ENCODE measurements at places on chromosomes 6 and 20.

- H3K36me3 ChIP-seq, result peaks cover 40% of the 10 kb centered on the region
- no peak overlapping the region for H3K4me3 ChIP-seq
- H3K27ac ChIP-seq, result peak overlapping the region; percentile 31
These were observed 8.8 kb upstream of the CEP85L start for GRCh38 chr6:118660218-118660569.

GRCh38 chr6:109073344-109074132 lies 21.1 kb downstream of the SESN1 start:
- no peak overlapping the region for H3K4me3 ChIP-seq
- H3K27me3 ChIP-seq, result peaks cover 5% of the 10 kb centered on the region
- peak; percentile 74 for DNase-seq
- H3K4me1 ChIP-seq, result peaks cover 21% of the 10 kb centered on the region

DNA sequence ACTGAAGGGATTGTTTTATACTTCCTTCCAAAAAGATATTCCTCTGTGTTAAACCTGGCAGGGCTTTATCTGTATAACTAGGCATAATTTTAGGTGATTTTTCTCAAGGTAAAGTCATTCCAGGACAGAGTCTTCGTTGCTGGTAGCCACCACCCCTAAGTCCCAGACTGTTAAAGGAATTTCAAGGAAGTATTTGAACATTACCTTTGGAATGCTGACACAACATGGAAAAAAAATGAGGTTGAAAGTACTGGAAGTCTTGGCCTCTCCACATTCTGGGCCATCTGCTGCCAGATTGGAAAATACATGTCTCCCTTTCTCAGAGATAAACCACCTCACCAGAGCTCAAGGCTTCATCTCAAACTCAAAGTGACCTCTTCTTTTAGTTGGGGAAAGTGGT lies 27.0 kb upstream of the ETV7 start:
- no peak overlapping the region for H3K4me3 ChIP-seq
- no peak for DNase-seq
- H3K4me1 ChIP-seq, result no peaks in the 10 kb centered on the region
- H3K27ac ChIP-seq, result no peak overlapping the region
- H3K27me3 ChIP-seq, result peaks cover 11% of the 10 kb centered on the region

DNA sequence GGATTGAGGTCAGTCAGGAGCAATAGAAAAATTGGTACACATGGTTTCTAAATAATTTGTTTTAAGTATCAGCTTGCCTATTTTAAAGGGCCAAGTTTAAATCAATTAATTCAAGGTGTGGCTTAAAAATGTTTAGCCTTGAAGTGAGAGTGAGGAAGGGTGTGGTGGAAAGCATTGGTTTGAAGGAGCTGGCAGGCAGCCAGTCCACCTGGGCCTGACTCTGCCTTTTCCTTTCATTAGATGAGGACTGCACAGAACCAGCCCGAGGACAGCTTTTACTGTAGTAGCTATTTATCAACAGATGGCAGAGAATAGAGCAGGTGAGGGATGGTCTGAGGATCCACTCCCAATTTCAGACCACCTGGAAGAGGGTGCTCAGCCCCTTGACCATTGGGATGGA lies 42.4 kb downstream of the DHX35 start:
- H3K27ac ChIP-seq, result peak overlapping the region; percentile 46
- H3K4me1 ChIP-seq, result peaks cover 28% of the 10 kb centered on the region
- DNase-seq, result peak; percentile 18
- H3K27me3 ChIP-seq, result no peaks in the 10 kb centered on the region

DNA sequence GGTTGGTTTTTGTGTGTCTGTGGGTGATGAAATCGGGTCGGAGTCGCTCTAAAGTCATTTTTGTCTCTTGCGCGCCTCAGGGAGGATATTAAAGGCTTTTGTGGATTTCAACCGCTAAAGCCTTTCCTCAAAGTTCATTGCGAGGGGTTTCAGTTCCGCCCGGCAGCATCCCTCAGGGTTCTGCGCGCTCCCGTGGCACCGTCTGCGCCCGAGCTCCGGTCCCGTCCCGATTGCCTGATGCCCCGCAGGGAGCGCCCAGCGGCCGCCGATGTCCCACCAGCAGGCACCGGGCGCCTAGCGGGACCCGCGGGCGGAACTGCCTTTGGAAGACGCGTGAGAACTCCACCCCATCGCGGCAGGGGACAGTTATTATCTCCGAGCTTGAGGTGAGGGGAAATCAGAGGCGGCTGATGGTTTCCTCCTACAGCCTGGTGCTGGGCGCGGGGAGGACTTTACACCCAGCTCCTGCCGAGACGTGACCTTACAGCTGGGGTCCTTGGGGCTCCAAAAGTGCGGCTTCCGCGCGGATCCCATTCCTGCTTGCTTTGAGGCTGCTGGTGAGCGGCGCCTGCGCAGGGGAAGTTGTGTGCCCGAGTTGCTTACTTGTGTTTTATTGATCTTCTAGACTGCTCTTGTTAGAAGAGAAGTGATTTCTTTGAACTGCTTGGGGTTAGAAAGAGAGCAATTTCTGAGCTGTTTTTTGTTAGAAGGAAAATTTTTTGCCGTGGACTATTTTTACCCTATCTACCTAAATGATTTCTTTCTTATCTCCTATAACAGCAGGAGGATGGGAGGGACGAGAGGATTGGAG lies 27.1 kb downstream of the ULBP1 start:
- peaks cover 33% of the 10 kb centered on the region for H3K4me1 ChIP-seq
- peak; percentile 27 for DNase-seq
- peak overlapping the region; percentile 54 for H3K27ac ChIP-seq
- peak overlapping the region; percentile 68 for H3K4me3 ChIP-seq
- peaks cover 8% of the 10 kb centered on the region for H3K36me3 ChIP-seq
- H3K27me3 ChIP-seq, result peaks cover 93% of the 10 kb centered on the region

- peaks cover 24% of the 10 kb centered on the region for H3K4me1 ChIP-seq
- peaks cover 20% of the 10 kb centered on the region for H3K36me3 ChIP-seq
- no peak for DNase-seq
- H3K4me3 ChIP-seq, result no peak overlapping the region
- H3K27me3 ChIP-seq, result no peaks in the 10 kb centered on the region
These were observed 34.3 kb downstream of the SDHAF4 start for GRCh38 chr6:70601014-70601413.

DNA sequence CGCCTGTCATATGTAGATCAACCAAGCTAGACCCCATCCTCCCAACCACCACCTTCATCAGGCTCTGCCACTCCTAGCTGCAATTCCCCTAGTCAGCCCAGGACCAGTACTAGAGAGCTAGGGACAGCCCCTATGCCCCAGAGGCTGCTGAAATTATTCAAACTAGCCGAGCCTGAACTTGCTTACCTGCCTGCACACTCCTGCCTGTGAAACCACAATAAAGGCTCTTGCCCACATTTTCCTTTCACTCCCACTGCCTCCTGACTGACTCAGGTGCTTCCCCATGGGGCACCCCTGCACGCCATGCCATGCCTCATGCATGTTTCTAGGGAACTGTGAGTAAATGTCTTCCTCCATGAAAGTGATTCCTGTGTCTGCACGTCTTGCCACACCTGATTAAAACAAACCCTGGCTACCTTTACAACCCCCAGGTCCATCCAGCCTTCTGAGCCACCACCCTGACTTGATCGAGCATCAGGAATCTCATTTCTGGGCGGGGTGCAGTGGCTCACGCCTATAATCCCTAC lies 66.5 kb upstream of the IER3 start:
- H3K4me1 ChIP-seq, result peaks cover 57% of the 10 kb centered on the region
- peak overlapping the region; percentile 3 for H3K27ac ChIP-seq
- no peaks in the 10 kb centered on the region for H3K27me3 ChIP-seq
- peaks cover 27% of the 10 kb centered on the region for H3K36me3 ChIP-seq
- DNase-seq, result peak; percentile 49
- H3K4me3 ChIP-seq, result no peak overlapping the region

Data from activated CD4-positive, alpha-beta T cell treated with anti-CD3 and anti-CD28 coated beads, Interleukin-2, amount 10 ng/mL, durations not matched to agents 7 days and 5 days (primary cell).